Suprapubic skin (tissue), 4 donors: ENCODE measurements at places on chromosomes 11 and 22.
A peak's percentile ranks its signal among the peaks of the same experiment; 100 is the strongest.

DNA sequence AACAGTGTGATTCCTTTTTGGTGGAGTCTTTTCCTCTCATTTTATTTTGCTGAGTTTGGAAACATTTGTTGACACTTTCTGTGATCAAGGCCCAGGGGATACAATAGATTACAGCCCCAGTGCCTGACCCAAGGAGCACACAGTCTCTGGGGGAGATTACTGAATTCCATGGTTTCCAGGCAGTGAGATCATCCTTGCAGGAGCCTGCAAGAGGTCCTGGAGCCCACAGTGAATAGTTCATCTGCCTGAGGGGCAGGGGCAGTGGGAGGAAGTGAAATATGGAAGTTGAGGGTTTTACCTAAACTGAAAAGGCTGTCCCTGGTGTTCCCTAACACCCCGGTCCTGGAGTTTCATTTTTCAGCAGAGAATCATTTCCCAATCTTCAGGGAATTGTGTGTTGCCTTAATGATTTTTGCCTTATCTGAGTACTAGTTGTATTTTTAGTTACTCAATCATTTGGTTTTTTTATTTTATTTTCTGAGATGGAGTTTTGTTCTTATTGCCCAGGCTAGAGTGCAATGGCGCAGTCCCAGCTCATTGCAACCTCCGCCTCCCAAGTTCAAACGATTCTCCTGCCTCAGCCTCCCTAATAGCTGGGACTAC is 7.7 kb downstream of the CCS start:
- no peak for DNase-seq
- no peak overlapping the region for H3K27ac ChIP-seq
- H3K4me3 ChIP-seq, result no peak overlapping the region
- no peaks in the 10 kb centered on the region for H3K4me1 ChIP-seq

- no peak overlapping the region for H3K27ac ChIP-seq
- peaks cover 6% of the 10 kb centered on the region for H3K4me1 ChIP-seq
- no peak overlapping the region for H3K4me3 ChIP-seq
Measured at GRCh38 chr11:9982796-9983579, 311.0 kb downstream of the SBF2 start.

- H3K4me1 ChIP-seq, result no peaks in the 10 kb centered on the region
- no peak for DNase-seq
- no peak overlapping the region for H3K27ac ChIP-seq
- H3K27me3 ChIP-seq, result no peaks in the 10 kb centered on the region
- H3K4me3 ChIP-seq, result no peak overlapping the region
Measured at GRCh38 chr11:35937111-35937510, 6.8 kb upstream of the LDLRAD3 start.

GRCh38 chr11:44112091-44112821 is 16.8 kb downstream of the EXT2 start:
- H3K27ac ChIP-seq, result no peak overlapping the region
- no peak overlapping the region for H3K4me3 ChIP-seq

DNA sequence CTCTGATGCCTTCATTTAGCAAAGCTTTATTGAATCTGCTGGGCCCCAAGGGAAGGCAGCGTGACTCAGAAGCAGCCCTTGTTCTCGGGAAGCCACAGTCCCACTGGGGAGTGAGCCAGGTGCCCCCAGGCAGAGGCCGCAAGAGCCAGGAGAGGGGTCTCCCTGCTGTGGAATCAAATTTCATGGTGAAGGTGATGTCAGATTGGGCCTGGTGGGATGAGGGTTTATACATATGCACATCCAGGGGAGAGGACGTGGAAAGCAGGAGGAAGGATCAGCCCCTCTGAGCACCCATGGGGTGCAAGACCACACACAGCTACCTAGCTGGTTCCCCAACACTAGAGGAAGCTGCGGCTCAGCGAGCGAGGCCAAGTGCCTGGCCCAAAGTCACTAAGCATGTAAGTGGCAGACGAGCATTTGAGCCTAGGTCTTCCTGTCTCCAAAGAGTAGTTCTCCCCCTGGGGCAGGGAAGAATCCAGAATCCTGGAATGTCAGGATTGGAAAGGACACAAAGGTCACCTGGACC is 2.0 kb downstream of the SYNGR1 start:
- peak overlapping the region; percentile 88 for H3K27ac ChIP-seq
- H3K27me3 ChIP-seq, result no peaks in the 10 kb centered on the region
- H3K36me3 ChIP-seq, result no peaks in the 10 kb centered on the region
- peak overlapping the region; percentile 88 for H3K4me3 ChIP-seq
- no peak for DNase-seq
- peaks cover 61% of the 10 kb centered on the region for H3K4me1 ChIP-seq
